ENCODE measurements at places on chromosomes 16 and 17.

DNA sequence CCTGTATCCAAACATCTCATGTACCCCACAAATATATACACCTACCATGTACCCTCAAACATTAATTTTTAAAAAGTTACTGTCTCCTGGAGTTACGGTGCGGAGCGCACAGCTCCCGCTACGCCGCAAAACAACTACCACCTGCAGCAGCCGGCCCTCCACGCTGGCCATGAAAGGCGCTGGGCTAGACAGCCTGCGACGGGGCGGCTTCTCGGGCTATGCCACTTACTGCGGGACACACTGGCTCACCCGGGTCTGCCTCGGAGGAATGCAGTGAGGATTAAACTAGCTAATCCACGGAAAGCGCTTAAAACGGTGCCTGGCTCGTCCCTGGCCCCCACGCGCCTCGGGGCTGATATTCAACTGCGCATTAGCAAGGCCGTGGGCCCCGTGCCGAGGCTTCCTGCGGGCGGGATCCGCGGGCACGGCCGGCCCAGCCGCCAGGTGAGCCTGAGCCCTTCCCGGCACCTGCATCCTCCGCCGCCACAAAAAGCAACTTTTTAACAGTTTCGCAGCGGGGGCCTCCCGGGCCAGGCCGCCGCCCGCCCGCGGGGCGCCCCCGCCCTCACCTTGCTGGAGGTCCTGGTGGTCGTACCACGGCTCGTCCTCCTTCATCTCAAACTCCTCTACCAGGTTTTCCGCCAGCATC, 633 bp downstream of the CDR2 start:
- DNase-seq: no peak

- DNase-seq: no peak
Observed at GRCh38 chr17:40547079-40547784, 18.0 kb downstream of the CCR7 start.

GRCh38 chr16:81629034-81629802, 149.9 kb upstream of the PLCG2 start:
- DNase-seq: no peak

- no peak for DNase-seq
Observed at GRCh38 chr17:35790841-35791240, 4.6 kb downstream of the MMP28 start.

DNA sequence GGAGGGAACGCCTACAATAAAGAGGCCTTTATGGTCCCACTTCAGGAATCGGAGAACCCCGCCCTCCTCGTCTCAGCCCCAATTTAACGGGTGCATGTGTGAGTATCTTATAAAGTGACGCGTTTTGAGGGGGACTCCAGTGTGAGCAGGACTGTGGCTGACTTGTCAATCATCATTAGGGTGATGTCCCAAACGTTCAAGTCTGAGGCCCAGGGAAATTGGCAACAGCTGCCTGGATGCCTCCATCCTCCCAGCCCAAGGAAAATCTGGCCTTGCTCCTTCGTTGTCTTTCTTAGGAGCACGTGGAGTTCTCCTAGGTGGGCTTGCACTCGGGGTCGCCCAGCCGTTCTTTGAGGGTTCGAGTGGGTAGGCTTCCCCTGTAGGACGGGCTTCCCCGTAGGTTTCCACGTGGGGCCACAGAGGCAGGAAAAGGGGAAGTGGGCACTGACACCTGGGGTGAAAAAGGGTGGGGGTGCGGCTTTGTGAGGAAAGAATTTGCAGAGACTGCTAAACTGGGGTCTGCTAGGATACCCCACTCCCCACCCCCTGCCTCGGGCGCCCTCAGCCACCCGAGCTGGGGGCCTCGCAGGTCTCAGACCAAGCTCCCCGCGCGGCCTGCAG, 561 bp upstream of the HERPUD1 start:
- peak; percentile 16 for DNase-seq

- DNase-seq: no peak
Observed at GRCh38 chr17:7885367-7886226, 3.0 kb upstream of the CHD3 start.

DNA sequence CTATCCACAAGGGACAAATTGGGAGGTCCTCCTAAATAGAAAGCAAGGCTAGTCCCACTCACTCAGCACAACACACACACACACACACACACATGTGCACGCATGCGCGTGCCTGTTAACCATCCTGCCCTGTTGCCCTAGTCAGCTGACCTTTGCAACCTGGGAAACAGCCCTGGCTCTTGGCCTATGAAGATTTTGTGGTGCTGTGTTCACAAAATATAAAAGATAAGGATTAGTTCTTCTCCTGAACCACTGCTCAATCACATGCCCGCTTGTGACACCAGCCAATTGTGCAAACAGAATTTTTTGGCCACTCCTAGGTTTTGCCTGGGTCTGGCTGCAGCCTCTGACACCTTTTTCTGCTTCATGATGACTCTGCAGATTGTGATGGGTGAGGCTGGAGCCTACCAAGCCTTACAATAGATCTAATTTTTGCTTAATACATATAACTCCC, 3.3 kb upstream of the CES1 start:
- DNase-seq: no peak

DNA sequence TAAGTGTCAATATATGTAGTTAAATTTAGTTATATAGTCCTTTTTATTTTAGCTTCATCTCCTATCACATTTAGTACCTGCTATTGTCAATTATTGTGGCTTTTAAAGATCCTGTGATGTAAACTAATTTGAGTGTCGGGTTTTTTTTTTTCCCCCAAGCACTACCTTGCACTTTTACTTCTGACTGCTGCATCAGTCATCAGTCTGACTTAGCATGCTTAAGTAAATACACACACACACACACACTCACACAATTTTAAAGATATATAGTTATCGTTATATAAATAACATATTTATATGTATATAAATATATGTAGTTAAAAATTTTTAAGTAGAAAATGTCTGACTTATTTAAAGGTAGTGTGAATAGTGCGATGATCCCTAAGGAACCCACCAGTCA, 127.2 kb downstream of the BCAS3 start:
- DNase-seq: no peak

- no peak for DNase-seq
Observed at GRCh38 chr17:9003355-9004131, 17.8 kb upstream of the NTN1 start.

DNA sequence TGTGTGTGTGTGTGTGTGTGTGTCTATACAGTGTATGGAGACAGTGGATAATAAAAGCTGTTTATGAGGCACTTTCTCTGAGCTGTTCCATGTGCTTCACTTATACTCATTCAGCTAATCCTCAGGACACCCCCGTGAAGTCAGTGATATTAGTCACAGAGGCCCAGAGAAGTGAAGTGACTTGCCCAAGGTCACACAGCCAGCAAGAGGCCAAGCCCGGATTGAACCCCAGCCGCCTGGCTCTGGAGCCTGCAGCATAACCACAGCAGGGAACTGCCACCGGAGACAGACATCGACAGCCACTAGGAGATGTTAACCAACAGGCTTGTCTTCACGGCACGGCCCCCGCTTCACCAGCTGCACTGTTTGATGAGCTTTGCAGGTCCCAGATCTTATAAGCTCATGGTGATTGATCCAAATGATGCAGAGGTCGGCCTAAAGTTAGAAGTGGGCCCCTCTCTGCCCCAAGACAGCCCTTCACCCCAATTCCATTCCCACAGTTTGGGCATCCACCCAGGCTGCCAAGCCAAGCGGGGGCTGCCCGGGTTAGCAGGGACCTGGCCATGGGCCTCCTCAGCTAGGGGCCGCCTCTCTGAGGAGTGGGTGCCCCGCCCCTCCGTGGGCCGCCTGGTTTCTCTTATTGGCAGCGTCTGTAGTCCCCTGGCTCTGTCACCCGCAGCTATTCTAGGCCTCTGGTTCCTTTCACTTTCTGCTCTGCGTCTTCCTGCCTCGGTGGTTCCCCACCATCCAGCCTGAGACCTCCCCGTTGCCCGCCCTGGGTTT, 30.9 kb downstream of the SOCS1 start:
- DNase-seq: no peak

GRCh38 chr16:57390636-57391295, 13.8 kb upstream of the CCL17 start:
- no peak for DNase-seq
